ENCODE measurements at places on chromosomes 3 and 15. TPM values are rescaled to one million over a fixed set of nuclear protein-coding genes. Genes with fewer than 3 reads are reported as not detected.

The EPHB1 gene
- total RNA-seq = 1.6 TPM

DNA sequence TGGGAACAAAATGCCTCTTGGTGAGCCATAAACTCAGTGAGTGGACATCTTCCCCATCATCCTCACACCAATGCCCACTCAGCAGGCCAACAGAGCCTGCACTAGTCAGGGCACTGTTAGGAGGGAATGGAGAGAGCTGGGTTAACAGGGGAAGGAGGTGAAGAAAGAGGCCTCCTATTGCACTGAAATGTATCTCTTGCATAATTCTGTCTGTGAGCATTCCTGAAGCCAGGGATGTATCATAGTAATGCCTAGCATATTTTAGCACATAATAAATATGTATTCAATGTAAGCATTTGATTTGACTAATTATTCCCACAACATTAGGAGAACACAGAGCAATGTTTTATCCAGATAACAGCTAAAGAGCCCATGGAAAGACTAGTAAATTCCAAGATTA is 81.2 kb downstream of the ANO10 start:
- DNase-seq = no peak

GRCh38 chr15:98532063-98532462 is 116.3 kb upstream of the IGF1R start:
- DNase-seq = no peak

DNA sequence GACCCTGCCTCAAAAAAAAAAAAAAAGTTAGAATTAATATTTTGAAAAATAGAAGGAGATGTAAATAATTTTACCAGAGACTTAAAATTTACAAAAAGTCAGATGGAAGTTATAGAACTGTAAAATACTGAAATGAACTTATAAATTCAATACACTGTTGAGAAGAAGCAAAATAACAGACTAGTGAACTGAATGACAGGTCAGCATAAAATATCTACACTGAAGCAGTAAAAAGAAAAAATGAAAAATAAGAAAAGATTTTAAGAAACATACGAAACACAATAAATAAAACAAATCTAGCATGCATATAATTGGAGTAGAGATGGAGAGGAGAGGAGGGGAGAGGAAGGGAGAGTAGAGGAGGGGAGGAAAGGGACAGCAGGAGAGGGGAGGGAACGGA is 33.3 kb upstream of the TP63 start:
- no peak for DNase-seq

- no peak for DNase-seq
Observed at GRCh38 chr3:106068795-106069194, 200.0 kb upstream of the CBLB start.

The CADM2 gene
- 0.55 TPM for total RNA-seq

DNA sequence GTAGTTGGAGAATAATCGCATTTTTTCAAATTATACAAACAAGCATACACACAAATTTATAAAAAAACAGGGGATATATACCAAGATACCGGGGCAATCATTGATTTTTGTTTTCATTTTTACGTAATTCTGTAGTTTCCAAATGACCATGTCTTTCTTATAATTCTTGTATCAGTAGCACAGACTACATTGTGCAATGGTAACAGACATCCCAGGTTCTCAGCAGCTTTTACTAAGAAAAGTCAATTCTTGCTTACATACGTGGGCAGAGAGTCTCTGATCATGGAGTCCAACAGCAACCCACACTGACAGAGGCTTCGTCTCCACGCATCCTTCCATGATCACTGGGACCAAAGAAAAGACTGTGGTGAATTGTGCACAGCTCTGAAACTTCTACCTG is 441.3 kb downstream of the TBL1XR1 start:
- DNase-seq = no peak

The FSIP1 gene
- total RNA-seq = 0.96 TPM

- DNase-seq = no peak
Observed at GRCh38 chr3:55521738-55522421, 34.8 kb upstream of the WNT5A start.

GRCh38 chr3:23809840-23810342 is 4.1 kb downstream of the UBE2E1 start:
- DNase-seq = no peak

DNA sequence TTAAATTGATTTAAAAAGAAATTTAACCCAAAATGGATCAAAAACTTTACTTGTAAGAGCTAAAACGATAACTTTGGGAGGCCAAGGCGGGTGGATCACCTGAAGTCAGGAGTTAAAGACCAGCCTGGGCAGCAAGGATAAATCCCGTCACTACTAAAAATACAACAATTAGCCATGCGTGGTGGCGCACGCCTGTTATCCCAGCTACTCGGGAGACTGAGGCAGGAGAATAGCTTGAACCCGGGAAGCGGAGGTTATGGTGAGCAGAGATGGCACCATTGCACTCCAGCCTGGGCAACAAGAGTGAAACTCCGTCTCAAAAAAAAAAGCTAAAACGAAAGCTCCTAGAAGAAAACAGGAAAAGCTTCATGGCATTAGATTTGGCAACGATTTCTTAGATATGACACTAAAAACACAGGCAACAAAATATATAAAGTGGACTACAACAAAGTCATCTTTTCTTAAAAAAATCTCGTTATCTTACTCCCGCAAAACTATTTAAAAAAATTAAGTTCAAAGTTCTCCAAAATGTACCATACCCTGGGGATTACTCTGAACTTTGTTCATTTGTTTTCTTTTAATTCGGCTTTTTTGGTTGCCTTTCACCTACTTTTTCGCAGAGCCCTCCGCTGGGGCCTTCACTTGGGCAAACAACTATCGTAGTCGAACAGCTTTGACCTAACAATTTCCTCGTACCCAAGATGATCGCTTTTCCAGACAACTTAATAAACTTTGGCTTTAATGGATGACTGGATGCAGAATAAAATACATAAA is 2.9 kb downstream of the HDDC3 start:
- no peak for DNase-seq

The ROPN1 gene
- total RNA-seq = not detected

DNA sequence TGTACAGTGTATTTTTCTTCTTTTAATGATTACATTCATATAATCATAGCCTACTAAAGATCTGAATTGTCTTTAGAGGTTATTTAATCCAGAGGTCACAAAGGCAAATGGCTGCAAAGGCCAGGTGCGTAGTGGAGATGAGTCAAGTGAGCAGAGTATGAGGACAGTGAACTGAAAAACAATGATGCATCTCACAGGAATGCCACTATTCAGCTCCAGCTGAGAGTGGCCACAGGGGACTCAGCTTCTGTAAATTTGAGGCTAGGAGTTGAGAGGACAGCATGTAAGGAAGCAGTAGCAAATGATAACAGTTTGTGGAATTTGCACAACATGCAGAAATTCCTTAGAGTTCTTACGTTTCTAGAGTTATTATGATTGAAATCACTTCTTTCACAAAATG is 50.4 kb downstream of the COL6A5 start:
- no peak for DNase-seq

DNA sequence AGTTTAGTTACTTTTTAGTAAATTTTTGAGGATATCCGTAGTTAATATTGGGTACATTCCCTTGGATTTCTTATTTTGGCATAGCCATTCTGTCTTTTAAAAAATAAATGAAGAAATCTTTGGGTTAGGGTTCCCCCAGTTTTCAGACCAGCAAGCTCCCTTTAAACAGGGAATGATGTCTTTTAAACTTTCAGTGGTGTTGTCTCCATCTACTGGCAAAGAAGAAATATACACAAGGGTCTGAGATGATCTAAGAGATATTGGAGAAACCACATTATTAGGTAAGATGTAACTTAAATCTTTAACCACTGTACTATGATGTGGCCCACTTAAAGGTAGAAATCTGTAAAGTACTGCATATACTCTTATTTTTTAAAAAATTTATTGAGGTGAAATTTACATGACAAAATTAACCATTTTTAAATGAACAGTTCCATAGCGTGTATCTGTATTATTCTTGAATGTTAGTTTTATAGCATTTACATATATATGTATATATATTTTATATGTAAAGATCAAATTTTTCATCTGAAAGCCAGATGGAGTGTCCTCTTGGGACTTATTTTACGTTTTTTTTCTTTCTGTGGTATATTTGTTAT is 35.1 kb upstream of the EIF3J start:
- no peak for DNase-seq

The GOLGA8N gene
- 14.1 TPM for total RNA-seq

The SNTN gene
- not detected for total RNA-seq

GRCh38 chr15:44099671-44100070 is 95.4 kb downstream of the FRMD5 start:
- DNase-seq = no peak

DNA sequence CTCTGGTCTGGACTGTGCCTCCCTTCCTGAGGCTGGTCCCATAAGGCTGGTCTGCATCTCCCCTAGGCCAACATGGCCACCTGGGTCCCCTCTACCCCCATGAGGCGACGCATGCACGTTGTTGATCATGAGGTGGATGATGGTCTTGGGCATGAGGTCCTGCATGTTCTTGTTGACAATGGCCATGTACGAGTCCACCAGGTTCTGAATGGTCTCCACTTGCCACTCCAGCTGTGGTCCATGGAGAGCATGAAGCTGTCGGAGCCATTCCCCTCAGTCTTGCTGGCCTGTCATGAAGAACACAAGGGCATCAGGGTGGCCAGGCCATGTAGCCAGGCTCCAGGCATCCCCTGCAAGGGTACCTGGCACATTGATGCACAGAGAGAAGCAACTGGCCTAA is 27.1 kb upstream of the CSPG4 start:
- DNase-seq = peak; percentile 42

- no peak for DNase-seq
Observed at GRCh38 chr3:101903451-101903871, 54.1 kb downstream of the NFKBIZ start.

DNA sequence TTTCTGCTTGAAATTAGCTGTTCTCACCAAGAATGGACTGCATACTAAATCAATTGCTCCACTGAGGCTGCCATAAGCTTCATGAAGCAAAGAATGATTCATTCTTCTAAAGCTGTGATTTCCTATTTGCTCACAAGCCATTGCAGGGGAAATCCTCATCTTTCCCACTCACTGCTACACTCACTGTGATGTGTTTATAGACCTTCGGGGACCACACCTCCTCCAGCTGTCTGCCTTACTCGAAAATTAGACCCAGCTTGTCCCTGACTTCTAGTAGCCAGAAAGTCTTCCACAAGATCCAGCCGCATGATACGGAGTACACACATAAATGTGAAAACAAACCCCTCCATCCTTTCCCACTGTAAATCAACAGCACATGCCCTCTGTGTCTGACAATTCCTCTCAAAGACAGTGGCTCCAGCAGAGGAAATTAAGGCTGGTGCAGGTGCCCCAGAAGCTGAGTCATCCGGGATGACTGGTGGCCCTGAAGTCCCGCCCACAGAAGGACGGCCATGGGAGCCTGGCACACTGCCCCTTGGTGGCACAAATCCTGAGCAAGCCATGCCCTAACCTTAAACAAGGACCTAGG is 172.0 kb downstream of the STT3B start:
- peak; percentile 73 for DNase-seq

Measured in upper lobe of right lung (tissue), 1 donor.